A673 (cell line): ENCODE measurements at places on chromosomes 6 and 20. TPM values are rescaled to one million over a fixed set of nuclear protein-coding genes. Genes with fewer than 3 reads are reported as not detected.

GRCh38 chr20:17752459-17752858 lies 52.7 kb downstream of the BANF2 start:
- H3K4me1 ChIP-seq, result no peaks in the 10 kb centered on the region
- no peak overlapping the region for H3K4me3 ChIP-seq
- H3K36me3 ChIP-seq, result no peaks in the 10 kb centered on the region

GRCh38 chr20:34715384-34715783 lies 11.2 kb downstream of the TP53INP2 start:
- H3K4me3 ChIP-seq, result no peak overlapping the region
- H3K4me1 ChIP-seq, result peaks cover 8% of the 10 kb centered on the region
- H3K27ac ChIP-seq, result no peak overlapping the region
- H3K36me3 ChIP-seq, result peaks cover 12% of the 10 kb centered on the region
- no peaks in the 10 kb centered on the region for H3K27me3 ChIP-seq

Gene GSTA1
- total RNA-seq, result not detected in 2 replicates

DNA sequence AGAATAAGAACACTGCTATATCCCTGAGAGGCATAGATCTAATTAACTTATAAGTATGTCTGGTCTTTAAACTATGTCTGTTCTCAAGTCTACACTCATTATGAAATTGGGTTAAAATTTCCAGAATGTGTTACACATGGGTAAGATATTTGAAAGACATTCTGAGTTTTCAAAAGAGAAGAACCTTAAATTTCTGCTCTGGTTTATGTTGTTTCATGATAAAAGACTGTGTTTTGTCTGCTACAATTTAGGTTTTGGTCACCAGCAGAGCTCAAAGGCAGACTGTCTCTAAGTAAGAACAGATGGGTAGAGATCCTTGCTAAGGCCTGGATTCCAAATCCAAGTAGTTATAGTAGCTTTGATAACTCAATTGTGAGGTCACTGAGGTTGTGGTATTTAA lies 6.0 kb downstream of the STMND1 start:
- no peak overlapping the region for H3K4me3 ChIP-seq
- H3K27me3 ChIP-seq, result peaks cover 4% of the 10 kb centered on the region
- no peaks in the 10 kb centered on the region for H3K36me3 ChIP-seq
- no peak overlapping the region for H3K27ac ChIP-seq

Gene TMX4
- total RNA-seq, result 31.7 and 32.7 TPM in 2 replicates

DNA sequence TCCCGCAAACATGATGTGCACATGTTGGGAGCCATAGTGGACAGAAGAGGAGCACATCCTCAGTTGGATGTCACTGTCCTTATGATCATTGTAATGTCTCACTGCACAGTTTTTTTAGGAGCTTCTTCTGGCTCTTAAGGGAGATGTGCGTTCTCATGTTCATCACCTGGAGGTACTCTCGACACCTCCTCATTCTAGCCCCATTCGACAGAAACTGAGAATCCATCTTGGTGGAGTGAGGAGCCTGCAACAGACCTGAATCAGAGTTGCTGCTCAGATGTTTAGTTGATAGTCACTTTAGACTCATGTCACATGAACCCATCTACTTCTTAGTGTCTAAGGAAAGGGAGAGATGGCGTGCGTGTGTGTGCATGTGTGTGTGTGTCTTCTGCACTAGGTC lies 2.3 kb upstream of the BMP6 start:
- H3K27ac ChIP-seq, result no peak overlapping the region
- DNase-seq, result no peak

GRCh38 chr6:96391776-96392360 lies 129.7 kb upstream of the UFL1 start:
- H3K27me3 ChIP-seq, result no peaks in the 10 kb centered on the region
- no peaks in the 10 kb centered on the region for H3K4me1 ChIP-seq
- no peak overlapping the region for H3K27ac ChIP-seq
- H3K36me3 ChIP-seq, result no peaks in the 10 kb centered on the region
- DNase-seq, result peak; percentile 56
- H3K4me3 ChIP-seq, result no peak overlapping the region

Gene TRIM10
- not detected in 2 replicates for total RNA-seq

GRCh38 chr6:15968519-15968918 lies 160.4 kb upstream of the MYLIP start:
- H3K4me3 ChIP-seq, result no peak overlapping the region
- no peak overlapping the region for H3K27ac ChIP-seq
- H3K27me3 ChIP-seq, result no peaks in the 10 kb centered on the region
- H3K4me1 ChIP-seq, result no peaks in the 10 kb centered on the region
- no peaks in the 10 kb centered on the region for H3K36me3 ChIP-seq
- no peak for DNase-seq

Gene PKIB
- 10.4 and 11.5 TPM in 2 replicates for total RNA-seq

GRCh38 chr6:31958412-31958740 lies 395 bp downstream of the NELFE start:
- H3K4me3 ChIP-seq, result peak overlapping the region; percentile 88
- peaks cover 35% of the 10 kb centered on the region for H3K36me3 ChIP-seq
- DNase-seq, result no peak
- H3K27me3 ChIP-seq, result no peaks in the 10 kb centered on the region
- H3K27ac ChIP-seq, result peak overlapping the region; percentile 88

Gene THEMIS
- total RNA-seq, result not detected in 2 replicates
